Mesothelial cell of epicardium (in vitro differentiated cells): ENCODE measurements at places on chromosomes 2 and 18. TPM values are rescaled to one million over a fixed set of nuclear protein-coding genes. Genes with fewer than 3 reads are reported as not detected.

The SEPTIN10 gene
- 64.9 to 69.2 TPM (median 69.1 TPM) in 3 replicates for total RNA-seq

DNA sequence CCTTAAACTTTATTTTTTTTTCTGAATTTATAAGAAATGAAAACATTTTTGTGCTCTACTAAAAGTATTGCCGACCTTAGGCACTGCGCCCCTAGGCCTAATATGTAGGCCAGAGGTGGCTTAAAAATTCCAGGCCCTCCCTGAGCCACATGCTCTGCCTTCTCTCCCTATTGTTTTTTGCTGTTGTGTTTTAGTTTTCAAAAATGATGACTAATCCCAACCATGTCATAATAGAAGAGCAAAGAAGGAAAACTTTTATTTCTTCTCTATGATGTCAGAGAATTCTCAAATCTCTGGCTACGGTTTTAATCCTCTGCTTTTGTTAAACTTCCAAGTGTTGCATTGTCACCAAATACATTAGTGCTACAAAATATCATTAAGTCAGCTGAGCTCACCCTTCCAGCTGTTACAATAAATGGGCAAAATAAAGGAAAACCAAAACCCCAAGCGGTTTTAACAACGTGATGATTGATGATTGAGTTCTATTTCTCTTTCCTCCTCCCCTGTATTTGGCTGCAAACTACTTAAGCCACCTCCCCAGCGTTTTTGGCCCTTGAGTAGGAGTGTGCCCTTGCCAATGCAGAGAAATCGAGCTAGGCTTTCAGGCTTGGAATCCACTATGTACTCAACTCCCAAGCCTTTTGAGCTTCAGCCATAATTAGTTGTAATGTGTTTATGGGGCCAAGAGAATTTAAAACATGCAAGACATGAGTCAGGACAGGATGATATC is 163.5 kb upstream of the POU3F3 start:
- H3K27ac ChIP-seq, result no peak overlapping the region
- H3K4me3 ChIP-seq, result no peak overlapping the region
- no peaks in the 10 kb centered on the region for H3K4me1 ChIP-seq
- H3K36me3 ChIP-seq, result no peaks in the 10 kb centered on the region

DNA sequence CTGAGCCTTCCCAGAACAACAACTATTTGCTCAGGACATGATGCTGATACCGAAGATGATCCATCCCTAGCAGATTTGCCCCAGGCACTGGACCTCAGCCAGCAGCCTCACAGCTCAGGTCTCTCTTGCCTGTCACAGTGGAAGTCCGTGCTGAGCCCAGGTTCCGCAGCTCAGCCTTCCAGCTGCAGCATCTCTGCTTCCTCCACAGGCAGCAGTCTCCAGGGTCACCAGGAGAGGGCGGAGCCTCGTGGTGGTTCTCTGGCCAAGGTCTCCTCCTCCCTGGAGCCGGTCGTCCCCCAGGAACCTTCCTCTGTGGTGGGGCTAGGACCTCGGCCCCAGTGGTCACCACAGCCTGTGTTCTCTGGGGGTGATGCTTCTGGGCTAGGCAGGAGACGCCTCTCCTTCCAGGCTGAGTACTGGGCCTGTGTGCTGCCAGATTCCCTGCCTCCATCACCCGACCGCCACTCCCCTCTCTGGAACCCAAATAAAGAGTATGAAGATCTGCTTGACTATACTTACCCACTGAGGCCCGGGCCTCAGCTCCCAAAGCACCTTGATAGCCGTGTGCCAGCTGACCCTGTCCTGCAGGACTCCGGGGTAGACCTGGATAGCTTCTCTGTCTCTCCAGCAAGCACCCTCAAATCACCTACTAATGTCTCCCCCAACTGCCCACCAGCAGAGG is 15.4 kb downstream of the CEP68 start:
- DNase-seq, result peak; percentile 38
- H3K4me3 ChIP-seq, result no peak overlapping the region
- peaks cover 13% of the 10 kb centered on the region for H3K36me3 ChIP-seq
- peaks cover 23% of the 10 kb centered on the region for H3K4me1 ChIP-seq
- H3K27me3 ChIP-seq, result no peaks in the 10 kb centered on the region

The LINC00305 gene
- total RNA-seq, result not detected in 3 replicates

DNA sequence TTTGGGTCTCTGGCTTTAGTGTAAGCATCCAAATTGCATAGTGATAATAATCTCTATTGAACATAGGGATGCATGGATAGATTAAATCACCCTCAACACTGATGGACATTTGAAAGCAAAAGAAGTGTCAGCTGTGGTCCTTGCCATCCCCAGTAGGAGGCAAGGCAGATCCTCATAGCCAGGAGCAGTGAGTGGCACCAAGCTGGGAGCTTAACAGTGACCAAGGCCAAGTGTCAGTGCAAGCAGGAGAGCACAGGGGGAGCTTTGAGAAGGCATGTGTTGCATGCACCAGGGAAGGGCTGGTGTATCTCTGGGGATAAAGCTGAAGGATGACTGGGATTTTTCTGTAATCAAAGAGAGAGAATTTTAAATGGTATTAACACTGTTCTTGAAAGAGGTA is 14.7 kb downstream of the SLC14A1 start:
- no peak overlapping the region for H3K27ac ChIP-seq
- no peak for DNase-seq
- H3K4me1 ChIP-seq, result no peaks in the 10 kb centered on the region
- H3K4me3 ChIP-seq, result no peak overlapping the region

The CACNB4 gene
- total RNA-seq, result 3.3 to 4.1 TPM (median 3.5 TPM) in 3 replicates

- no peaks in the 10 kb centered on the region for H3K27me3 ChIP-seq
- H3K36me3 ChIP-seq, result no peaks in the 10 kb centered on the region
- H3K27ac ChIP-seq, result no peak overlapping the region
- DNase-seq, result no peak
Measured at GRCh38 chr2:40204268-40204667, 247.6 kb downstream of the SLC8A1 start.

DNA sequence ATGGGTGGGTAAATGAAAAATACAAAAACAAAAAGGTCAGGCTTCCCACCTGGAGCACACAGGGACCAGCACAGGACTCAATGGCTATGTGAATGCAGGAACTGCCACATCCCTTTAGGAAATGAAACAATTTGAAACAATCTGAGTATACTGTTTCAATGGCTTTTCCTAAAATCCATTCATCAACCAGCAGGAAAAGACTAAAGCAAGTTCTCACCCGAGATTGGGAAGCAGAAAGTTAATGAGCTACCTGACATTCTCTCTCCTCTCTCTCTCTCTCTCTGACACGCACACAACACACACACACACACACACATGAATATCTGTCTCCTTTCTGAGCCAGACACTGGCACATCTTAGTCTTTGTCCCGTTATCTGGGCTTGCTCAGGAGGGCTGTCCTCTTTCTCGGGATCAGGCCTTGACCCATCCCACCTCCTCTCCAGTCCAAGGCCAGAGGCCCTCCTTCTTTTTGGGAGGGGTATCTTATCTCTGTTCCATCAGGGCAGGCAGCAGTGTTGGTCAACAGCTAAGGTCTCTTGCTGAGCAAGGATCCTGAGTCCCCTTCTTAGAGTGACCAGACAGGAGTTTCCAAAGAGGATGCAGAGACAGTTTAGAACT is 11.6 kb upstream of the LRRFIP1 start:
- no peak for DNase-seq
- no peak overlapping the region for H3K4me3 ChIP-seq
- peaks cover 25% of the 10 kb centered on the region for H3K4me1 ChIP-seq
- H3K27me3 ChIP-seq, result no peaks in the 10 kb centered on the region

The PLGLB2 gene
- total RNA-seq, result 7.4 to 8.1 TPM (median 7.5 TPM) in 3 replicates

DNA sequence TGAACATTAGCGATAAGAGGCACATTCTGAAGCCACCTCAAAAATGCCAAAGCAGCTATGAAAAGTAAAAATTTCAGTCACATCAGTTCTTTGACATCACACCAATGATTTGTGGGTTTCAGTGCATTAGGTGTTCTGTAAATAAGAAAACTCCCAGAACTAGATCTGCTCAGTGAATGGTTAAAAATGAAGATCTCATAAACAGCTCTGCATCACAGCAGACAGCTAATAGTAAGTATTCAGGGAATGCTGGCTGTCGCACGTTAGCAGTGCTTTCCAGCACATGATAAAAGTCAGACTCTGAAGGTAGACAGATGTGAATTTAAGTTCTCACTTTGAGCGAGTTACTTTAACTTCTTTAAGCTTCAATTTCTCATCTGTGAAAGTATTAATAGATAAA is 154.9 kb downstream of the SATB2 start:
- no peak overlapping the region for H3K4me3 ChIP-seq
- DNase-seq, result no peak
- peaks cover 4% of the 10 kb centered on the region for H3K27me3 ChIP-seq
- peaks cover 6% of the 10 kb centered on the region for H3K4me1 ChIP-seq

The VSNL1 gene
- 0.61 to 0.95 TPM (median 0.83 TPM) in 3 replicates for total RNA-seq

- DNase-seq, result no peak
- no peaks in the 10 kb centered on the region for H3K36me3 ChIP-seq
- H3K27ac ChIP-seq, result no peak overlapping the region
Measured at GRCh38 chr2:128454980-128455720, 136.5 kb upstream of the HS6ST1 start.

- no peak overlapping the region for H3K27ac ChIP-seq
- H3K36me3 ChIP-seq, result peaks cover 4% of the 10 kb centered on the region
- DNase-seq, result no peak
- H3K27me3 ChIP-seq, result no peaks in the 10 kb centered on the region
Measured at GRCh38 chr2:6957031-6957714, 40.0 kb downstream of the RNF144A start.

DNA sequence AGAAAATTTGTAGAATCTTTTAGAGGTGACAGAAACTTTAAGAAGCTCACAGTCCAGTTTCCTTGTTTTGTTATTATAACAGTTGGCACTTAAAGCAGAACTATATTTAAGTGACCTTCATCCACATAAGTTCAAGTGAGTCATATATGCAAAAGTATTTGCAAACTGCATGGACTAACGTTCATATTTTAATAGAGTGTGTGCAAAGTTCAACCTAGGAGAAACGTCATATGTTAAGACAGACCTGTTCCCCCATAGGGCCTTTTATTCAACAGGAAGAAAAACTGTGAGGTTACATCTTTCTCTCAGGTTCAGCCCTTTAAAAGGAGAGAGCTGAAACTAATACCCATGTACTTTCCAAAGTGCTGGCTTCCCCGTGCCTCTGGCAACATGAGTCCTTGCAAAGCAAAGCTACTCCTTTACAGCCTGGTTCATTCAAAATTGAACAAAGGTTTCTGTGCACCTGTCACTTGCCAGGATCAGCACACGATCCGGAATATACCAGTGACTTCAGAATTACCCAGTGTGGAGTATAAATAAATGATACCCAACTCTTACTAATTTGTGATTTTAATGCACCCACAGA is 280.0 kb upstream of the RAB12 start:
- peaks cover 35% of the 10 kb centered on the region for H3K4me1 ChIP-seq
- DNase-seq, result no peak
- H3K27ac ChIP-seq, result peak overlapping the region; percentile 88
- peaks cover 13% of the 10 kb centered on the region for H3K36me3 ChIP-seq
- H3K27me3 ChIP-seq, result no peaks in the 10 kb centered on the region

GRCh38 chr2:220275454-220275853 is 648.0 kb downstream of the SLC4A3 start:
- DNase-seq, result no peak
- no peak overlapping the region for H3K27ac ChIP-seq
- no peaks in the 10 kb centered on the region for H3K27me3 ChIP-seq

The CSRNP3 gene
- 29.1 to 31.2 TPM (median 29.6 TPM) in 3 replicates for total RNA-seq

DNA sequence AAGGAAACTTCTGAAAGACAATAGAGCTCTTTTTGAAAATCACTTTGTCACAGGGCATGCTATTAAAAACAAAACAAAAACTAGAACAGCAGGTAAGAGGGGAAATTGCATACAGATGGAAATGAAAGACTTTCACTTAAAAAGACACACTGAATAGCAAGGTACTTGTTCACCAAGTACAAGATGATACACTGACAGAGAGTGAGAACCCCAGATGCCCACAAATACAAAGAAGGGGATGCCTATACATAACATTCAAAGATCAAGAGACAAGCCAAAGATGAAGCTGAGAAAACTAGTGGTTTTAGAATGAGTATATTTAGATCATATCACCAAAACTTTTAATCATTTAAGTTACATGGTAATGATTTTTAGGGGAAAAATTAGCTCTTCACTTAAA is 60.7 kb downstream of the ASXL2 start:
- H3K4me3 ChIP-seq, result no peak overlapping the region
- H3K27ac ChIP-seq, result peak overlapping the region; percentile 2
- peaks cover 3% of the 10 kb centered on the region for H3K4me1 ChIP-seq

GRCh38 chr18:43108469-43108868 is 7.0 kb downstream of the RIT2 start:
- no peak overlapping the region for H3K4me3 ChIP-seq
- no peaks in the 10 kb centered on the region for H3K4me1 ChIP-seq
- no peak overlapping the region for H3K27ac ChIP-seq
- H3K27me3 ChIP-seq, result no peaks in the 10 kb centered on the region

The LTBP1 gene
- total RNA-seq, result 73.9 to 80.2 TPM (median 75.3 TPM) in 3 replicates

DNA sequence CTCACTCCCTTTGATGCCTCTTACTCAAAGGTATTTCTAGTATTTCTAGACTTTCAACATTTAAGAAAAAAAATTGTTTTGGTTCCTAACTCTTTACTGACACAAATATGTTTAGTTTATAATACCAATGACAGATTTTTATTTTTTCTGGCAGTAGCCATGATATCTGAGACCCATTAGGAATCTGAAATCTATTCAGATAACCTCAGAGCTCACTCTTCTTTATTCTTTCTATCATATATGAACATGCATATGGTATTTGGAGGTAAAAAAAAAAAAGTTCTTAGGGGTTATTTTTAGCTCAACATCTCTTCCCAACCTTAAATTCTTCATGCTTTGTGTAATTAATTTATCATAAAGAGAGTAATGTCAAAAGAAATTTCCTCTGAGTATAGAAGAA is 465.5 kb downstream of the CDH2 start:
- no peaks in the 10 kb centered on the region for H3K27me3 ChIP-seq
- H3K4me1 ChIP-seq, result peaks cover 25% of the 10 kb centered on the region
- peaks cover 7% of the 10 kb centered on the region for H3K36me3 ChIP-seq
- no peak overlapping the region for H3K4me3 ChIP-seq
- H3K27ac ChIP-seq, result no peak overlapping the region

The VAPA gene
- total RNA-seq, result 126 to 131 TPM (median 130 TPM) in 3 replicates

The CCDC148 gene
- 2.8 to 3.2 TPM (median 3.1 TPM) in 3 replicates for total RNA-seq

DNA sequence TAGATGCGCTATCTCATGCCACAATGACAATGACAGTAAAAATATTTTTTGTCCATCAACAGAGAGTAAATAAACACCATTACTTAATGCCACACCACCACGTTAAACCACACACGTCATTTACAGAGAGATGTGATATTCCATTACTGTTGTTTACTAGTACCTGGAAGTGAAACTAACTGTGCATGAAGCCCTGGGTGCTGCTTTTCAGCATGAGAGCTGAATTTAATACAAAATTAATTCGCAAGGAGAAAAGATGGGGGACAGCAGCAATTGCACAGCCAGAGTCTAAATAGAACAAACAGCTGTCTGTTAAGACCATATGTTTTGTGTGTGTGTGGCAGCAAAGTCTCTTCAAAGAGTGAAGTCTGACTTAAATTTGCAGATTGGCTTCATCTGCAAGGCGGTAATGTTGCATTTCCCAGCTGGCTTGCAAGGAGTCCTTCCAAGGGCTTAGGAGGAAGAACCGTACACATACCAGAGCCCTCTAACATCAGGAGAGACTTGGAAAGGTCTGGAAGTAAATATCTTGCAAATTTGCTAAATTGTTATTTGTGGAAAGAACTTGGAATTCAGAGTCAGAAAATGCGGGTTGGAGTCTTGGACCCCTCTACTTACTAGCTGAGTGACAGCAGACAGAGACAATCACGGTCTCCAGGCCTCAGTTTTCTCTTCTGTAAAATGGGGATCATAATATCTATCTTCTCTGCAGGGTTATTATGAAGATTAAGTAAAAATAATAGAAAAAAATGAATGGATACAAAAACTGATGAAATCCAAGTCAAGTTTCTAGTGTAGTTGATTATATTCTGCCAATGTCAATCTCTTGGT is 127.6 kb downstream of the ALPK2 start:
- H3K4me3 ChIP-seq, result no peak overlapping the region
- peaks cover 17% of the 10 kb centered on the region for H3K27me3 ChIP-seq
- H3K27ac ChIP-seq, result no peak overlapping the region
- DNase-seq, result no peak
- peaks cover 4% of the 10 kb centered on the region for H3K4me1 ChIP-seq

The CCDC74A gene
- 9.6 to 11.0 TPM (median 10.9 TPM) in 3 replicates for total RNA-seq
